ENCODE measurements at places on chromosomes 5 and 9. TPM values are rescaled to one million over a fixed set of nuclear protein-coding genes. Genes with fewer than 3 reads are reported as not detected.
A peak's percentile ranks its signal among the peaks of the same experiment; 100 is the strongest.

- no peak overlapping the region for H3K4me3 ChIP-seq
- H3K27me3 ChIP-seq, result no peaks in the 10 kb centered on the region
- DNase-seq, result no peak
- no peaks in the 10 kb centered on the region for H3K36me3 ChIP-seq
- H3K4me1 ChIP-seq, result no peaks in the 10 kb centered on the region
Observed at GRCh38 chr9:21904371-21904770, 89.8 kb downstream of the CDKN2A start.

DNA sequence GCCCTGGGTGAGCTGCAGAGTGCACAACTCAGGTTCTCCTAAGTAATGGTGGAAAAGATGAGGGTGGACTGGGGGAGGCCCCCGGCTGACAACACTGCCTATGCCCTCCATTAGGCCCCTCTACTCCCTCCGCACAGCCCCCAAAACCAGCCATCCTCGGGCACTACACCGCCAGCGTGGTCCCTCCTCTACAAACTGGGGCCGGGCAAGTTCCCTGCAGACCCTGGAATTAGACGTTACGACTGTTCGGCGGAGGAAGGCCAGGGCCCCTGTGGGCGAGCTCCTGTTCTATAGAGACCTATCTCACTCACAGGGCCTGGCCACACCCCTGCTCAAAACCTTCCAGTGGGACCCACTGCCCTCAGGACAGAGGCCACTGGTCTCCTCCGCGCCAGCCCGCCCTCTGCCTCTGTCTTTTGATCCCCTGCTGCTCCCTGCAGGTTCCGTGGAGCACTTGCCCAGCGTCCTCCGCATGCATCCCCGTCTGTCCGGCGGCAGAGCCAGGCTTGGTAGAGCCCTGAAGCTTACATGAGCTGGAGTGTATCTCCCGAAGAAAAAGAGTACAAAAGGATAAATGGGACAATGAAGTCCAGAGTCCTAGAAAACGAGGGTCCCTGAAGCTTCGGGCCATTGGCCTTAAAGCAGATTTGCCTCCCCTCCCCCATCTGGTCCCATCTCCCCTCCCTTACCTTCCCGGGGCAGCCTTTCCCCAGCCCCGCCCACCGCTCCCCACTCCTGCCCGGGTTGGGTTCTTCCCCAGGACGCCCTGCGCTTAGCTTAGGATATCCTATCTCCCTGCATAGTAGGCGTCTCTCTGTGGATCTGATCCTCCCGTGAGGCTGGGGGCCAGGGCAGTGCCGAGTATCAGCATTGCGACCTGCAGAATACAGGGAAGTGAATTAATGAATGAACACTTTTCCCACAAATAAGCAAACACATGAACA is 71.3 kb downstream of the HRH2 start:
- no peaks in the 10 kb centered on the region for H3K36me3 ChIP-seq
- DNase-seq, result peak; percentile 41
- H3K27me3 ChIP-seq, result no peaks in the 10 kb centered on the region
- peak overlapping the region; percentile 7 for H3K4me3 ChIP-seq
- no peak overlapping the region for H3K27ac ChIP-seq

The ANKRD20A1 gene
- total RNA-seq, result 30.2 TPM

GRCh38 chr5:97006454-97007060 is 70.7 kb downstream of the LNPEP start:
- no peaks in the 10 kb centered on the region for H3K4me1 ChIP-seq
- DNase-seq, result no peak
- no peaks in the 10 kb centered on the region for H3K27me3 ChIP-seq
- H3K36me3 ChIP-seq, result no peaks in the 10 kb centered on the region

DNA sequence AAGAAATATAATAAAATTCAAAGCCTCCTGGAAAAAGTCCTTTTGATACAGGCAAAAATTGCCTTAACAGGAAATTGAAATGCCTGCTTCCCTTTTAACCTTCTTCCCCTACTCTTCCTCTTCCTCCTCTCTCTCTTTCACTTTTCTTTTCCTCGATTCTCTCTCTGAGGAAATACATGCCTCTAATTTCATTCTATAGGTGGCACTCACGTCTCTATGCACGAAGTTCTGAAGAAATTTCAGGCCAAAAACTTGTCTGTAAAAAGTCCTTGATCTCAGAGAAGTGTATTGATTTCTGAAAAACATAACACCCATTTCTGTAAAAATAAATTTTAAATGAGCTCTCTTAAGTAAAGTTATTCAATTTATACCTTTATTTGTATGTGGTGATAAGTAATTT is 371.7 kb upstream of the IRX4 start:
- no peaks in the 10 kb centered on the region for H3K27me3 ChIP-seq
- DNase-seq, result no peak
- H3K27ac ChIP-seq, result no peak overlapping the region
- H3K4me1 ChIP-seq, result no peaks in the 10 kb centered on the region
- H3K4me3 ChIP-seq, result no peak overlapping the region

DNA sequence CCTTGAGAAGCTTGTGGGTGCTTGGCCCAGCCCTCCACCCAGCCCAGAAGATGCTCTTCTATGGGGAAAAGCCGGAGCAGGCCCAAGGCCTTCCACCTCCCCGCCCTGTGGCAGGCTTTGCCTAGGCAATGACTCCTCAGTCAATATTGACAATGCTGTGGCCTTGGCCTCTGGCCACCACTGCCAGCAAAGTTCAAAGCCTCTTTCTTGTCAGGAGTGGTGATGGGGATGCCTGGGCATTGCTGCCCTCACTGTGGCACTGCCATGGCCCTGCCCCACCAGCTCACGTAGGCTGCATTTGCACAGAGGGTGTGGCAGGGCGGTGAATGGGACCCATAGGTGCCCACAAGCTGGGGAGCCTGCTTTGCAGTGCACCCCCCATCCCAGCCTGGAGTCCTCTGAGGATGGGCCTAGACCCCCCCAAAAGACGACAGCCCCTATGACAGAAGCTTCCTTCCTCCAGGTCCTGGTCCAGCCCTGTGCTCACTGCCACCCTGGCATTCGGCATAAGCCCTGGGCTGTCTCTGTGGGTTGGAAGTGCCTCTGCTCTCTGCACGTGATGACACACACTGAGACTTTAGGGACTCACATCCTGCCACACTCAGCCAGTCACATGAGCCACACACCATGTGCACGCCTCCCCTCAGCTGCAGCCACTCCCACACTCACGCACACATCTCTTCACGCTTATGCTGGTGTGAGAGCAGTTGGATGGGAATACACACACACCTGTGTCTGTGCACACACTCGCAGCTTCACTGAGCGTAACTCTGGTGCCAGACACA is 31.1 kb downstream of the MORN5 start:
- no peak overlapping the region for H3K27ac ChIP-seq
- no peak overlapping the region for H3K4me3 ChIP-seq
- H3K36me3 ChIP-seq, result no peaks in the 10 kb centered on the region
- no peak for DNase-seq

- peak; percentile 49 for DNase-seq
- no peak overlapping the region for H3K27ac ChIP-seq
- no peak overlapping the region for H3K4me3 ChIP-seq
- no peaks in the 10 kb centered on the region for H3K27me3 ChIP-seq
- H3K4me1 ChIP-seq, result peaks cover 5% of the 10 kb centered on the region
Observed at GRCh38 chr9:87263291-87263690, 234.4 kb upstream of the DAPK1 start.

GRCh38 chr5:56683281-56683680 is 132.1 kb upstream of the MAP3K1 start:
- no peak overlapping the region for H3K27ac ChIP-seq
- no peak overlapping the region for H3K4me3 ChIP-seq
- peaks cover 7% of the 10 kb centered on the region for H3K4me1 ChIP-seq
- no peak for DNase-seq
- H3K36me3 ChIP-seq, result no peaks in the 10 kb centered on the region

DNA sequence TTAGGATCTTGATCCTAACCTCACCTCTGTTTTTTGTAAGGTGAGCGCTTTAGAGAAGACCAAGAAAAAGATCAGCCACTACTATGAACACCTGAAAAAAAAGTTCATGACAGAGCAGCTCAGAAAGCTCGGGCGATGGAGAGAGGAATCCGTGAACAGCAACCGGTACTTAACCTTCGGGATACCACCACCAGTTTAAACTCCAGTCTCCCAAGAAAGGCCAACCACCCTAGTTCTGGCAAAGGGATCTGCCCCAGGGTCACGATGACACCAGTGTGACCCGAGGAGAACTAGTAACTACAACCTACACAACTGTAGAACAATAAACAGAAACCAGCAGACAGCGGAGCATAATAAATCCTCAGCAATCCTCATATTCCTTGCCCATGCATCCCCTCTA is 8.5 kb downstream of the C5orf52 start:
- no peak overlapping the region for H3K4me3 ChIP-seq
- H3K4me1 ChIP-seq, result no peaks in the 10 kb centered on the region
- H3K27me3 ChIP-seq, result no peaks in the 10 kb centered on the region
- no peak for DNase-seq
- no peaks in the 10 kb centered on the region for H3K36me3 ChIP-seq

The CEL gene
- 2.6 TPM for total RNA-seq

DNA sequence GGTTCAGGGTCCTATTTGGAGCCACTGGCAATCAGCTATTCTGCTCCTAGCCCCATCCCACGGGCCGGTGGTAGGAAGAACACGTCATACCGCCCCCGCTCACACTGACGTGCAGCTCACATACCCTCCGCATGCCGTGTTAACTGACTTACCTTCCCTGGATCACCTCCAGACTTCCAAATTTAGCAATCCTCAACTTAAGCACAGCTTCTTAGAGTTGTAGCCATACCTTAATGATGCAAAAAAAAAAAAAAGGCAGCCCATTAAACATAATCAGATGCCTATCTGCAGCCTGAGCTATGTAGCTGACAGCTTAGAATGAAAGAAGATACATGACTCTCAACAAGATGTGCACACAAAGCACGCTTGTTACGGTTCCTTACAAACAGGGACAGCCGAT is 93.0 kb downstream of the IRX2 start:
- H3K27me3 ChIP-seq, result no peaks in the 10 kb centered on the region
- H3K36me3 ChIP-seq, result no peaks in the 10 kb centered on the region
- no peak overlapping the region for H3K4me3 ChIP-seq

DNA sequence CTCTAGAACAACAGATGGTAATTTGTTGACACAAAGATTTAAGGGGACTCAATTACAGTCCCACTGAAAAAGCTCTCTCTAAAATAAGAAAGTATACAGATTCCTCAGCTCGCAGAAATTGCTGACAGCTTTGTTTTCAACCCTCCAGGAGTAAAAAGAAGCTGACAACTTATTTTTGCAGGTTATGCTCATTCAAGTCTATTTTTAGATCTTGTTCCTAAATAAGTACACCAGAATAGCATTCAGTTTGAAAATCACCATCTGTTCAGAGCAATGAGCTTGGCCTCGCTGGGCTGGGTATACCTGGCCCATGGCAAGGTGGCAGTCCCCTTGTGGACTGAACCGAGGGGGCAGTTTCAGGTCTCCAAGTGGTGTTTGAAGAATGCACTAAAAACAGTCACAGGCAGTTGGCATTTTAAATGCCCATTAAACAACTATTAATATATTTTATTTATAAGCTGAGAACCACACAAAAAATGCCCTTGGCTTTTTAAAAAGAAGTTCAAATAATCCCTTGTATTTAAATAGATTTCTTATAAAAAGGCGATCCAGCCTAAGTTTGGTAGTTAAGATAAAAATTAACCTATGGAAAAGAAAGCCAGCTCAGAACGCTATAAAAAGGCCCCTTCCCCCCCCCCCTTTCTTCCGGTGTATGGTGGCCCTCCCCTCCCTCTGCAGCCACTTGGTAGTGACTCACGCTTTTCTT is 169.2 kb downstream of the AUH start:
- H3K4me3 ChIP-seq, result peak overlapping the region; percentile 47
- no peak for DNase-seq
- H3K36me3 ChIP-seq, result no peaks in the 10 kb centered on the region
- peaks cover 25% of the 10 kb centered on the region for H3K4me1 ChIP-seq
- peak overlapping the region; percentile 97 for H3K27ac ChIP-seq

DNA sequence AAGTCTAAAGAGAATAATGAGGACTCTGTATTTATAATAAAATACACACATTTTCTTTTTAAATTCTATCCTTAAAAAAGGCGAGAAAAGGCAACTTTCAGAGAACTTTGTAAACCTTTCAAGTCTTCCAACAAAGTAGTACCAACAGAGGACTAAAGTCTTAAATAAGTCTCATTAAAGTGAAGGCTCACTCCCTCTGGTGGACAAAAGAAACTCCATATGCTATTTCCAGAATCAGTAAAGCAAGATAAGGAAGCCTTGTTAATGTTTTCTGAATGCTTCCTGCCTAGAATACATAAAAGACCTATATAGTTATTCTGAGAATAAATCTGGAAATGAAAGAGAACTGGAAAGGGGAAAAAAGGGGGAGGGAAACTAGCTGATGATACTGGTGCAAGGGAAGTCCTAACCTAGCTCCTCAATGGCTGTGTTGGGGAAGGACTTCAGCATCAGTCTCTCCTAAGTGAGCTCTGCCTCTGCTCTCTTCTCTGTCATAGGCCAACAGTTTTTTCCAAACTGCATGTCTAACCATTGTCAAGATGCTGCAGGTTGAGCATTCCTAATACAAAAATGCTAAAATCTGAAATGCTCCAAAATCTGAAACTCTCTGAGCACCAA is 7.2 kb downstream of the HMGCS1 start:
- no peaks in the 10 kb centered on the region for H3K36me3 ChIP-seq
- no peak overlapping the region for H3K27ac ChIP-seq
- peaks cover 8% of the 10 kb centered on the region for H3K4me1 ChIP-seq
- H3K4me3 ChIP-seq, result no peak overlapping the region

GRCh38 chr5:121967187-121967586 is 5.4 kb downstream of the SRFBP1 start:
- no peaks in the 10 kb centered on the region for H3K36me3 ChIP-seq
- H3K4me3 ChIP-seq, result no peak overlapping the region
- no peak overlapping the region for H3K27ac ChIP-seq
- DNase-seq, result no peak
- H3K4me1 ChIP-seq, result peaks cover 12% of the 10 kb centered on the region
- H3K27me3 ChIP-seq, result no peaks in the 10 kb centered on the region

DNA sequence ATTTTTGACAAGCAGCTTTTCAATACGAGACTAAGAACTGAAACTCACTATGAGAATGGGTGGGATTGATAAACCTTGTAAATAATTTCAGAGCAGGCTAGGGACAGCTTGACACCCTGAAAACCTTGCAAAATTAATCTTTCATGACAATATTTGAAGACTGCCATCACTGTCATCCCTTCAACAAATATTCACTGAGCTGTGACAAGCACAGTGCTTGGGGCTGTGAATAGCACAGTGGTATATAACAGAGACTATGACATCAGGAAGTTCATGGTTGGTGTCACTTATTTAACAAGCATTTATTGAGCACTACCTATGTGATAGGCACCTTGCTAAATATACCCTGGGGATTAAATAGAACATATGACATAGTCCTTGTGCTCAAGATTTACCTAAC is 741.0 kb upstream of the RIOK2 start:
- no peak for DNase-seq
- no peaks in the 10 kb centered on the region for H3K4me1 ChIP-seq
- H3K4me3 ChIP-seq, result no peak overlapping the region
- no peaks in the 10 kb centered on the region for H3K36me3 ChIP-seq
- H3K27ac ChIP-seq, result no peak overlapping the region
- H3K27me3 ChIP-seq, result no peaks in the 10 kb centered on the region

Measured in testis (tissue), 5 donors.